ENCODE measurements at places on chromosomes 6 and 20.

DNA sequence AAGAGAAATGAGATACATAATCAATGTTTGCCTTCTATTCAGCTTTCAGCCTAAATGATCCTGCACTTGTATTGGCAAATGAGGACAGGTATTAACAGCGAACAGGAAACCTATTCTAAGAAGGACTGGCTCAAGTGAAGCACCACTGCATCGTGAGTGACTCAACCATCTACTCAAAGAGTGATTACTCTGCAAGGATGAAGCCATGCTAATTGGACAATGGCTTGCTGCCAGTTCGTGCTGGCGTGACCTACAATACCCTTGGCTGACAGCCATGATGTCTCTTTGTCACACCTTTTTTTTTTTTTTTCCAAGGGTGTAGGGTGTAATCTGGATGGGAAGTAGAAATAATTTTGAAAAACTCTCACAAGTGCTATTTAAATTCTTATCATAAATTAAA is 104.9 kb downstream of the GJA10 start:
- no peak for DNase-seq

DNA sequence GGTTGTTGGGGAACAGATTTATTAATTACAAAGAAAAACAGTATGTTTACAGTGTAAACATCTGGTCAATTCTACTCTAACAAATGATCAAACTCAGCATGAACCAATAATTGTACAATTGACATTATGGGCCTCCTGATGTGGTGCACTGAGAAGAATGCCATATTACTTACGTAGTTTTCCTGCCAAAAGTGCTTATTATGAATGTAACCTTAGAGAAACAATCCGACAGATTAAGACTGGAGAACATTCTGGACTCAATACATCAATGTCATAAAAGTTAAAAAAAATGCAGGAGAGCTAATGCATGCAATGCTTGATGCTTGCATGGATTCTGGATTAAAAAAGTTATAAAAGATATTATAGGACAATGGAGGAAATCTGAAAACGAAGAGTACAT is 69.0 kb downstream of the LYRM4 start:
- no peak for DNase-seq

- no peak for DNase-seq
Measured at GRCh38 chr20:13554076-13554475, 84.7 kb downstream of the TASP1 start.

DNA sequence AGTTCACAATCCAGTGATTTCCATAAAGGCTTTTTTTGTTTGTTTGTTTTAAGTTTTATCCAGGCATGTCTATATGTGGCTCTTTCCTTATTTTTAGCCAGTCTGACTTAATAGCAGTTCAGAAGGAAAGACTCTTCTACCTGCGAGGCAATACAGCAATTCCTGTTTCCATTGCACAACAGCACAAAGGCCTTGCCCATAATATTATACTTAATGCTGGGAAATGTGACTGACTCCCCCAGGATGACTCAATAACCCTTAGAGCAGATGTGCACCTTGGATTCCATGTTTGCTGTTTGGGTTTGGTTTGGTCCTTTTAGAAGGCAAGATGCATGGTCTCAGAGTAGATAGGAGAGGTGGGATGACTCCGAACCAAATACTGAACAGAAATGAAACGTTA is 184.1 kb downstream of the MTFR2 start:
- DNase-seq, result no peak

DNA sequence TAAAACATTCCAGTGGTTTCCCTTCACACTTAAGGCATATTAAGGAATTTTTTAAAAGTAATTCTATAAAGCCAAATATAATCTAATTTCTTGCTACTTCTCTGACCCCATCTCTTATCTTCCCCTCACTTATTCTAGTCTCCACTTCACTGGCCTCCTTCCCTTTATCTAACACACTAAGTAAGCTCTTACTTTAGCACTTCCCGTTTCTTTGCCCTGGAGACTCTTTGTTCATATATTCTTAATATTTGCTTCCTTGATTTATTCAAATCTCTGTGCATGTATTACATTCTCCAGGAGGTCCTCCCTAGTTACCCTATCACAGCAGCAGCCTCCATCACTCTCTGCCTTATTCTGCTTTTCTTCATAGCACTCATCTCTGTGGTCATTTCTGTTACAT is 20.3 kb downstream of the GTPBP2 start:
- DNase-seq, result no peak

DNA sequence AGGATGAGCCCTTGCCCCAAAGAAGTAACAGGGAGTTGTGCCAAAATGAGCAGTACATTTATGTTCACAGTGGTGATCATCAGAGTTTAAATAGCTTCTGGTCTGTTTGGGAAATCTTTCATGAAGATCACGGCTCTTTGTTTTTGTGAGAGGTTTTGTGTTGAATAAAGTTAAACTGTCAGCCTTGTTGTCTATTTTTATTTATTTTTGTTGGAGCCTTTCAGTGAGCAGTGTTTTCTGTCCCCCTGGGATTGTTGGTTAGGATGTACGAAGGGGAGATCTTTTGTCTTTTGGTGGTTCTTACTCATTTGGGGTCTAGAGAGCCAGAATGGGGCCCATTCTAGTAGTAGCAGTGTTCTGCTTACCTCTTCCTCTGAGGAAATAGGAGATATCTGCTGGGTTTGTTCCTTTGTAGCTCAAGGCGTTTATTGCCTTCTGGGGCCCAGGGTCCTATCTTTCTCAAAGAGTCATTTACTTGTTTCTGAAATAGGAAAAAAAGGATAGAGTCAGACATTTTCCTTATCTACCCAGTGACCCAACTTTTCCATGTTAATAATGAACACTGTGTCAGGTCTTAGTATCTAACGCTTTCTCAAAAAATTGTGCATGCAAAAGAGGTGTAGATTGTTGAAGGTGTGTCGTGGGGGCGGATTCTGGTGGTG is 157.4 kb downstream of the JARID2 start:
- no peak for DNase-seq

DNA sequence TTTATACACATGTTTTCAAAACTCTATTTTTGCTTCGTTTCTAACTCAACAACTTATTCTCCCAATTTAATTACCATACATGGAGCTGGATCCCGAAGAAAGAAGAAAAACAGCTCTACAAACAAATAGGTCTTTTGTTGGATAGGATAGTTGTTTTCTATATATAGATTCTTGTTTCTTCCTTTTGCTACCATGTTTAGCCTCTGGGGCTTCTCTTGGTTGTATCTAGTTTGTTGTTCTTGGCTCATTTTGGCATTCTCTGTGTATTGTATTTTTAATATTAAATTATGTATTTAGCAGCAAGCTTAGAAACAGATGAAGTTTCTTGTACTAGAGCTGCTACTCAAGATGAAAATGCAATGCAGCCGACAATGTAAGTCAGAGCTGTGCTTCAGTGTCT is 60.9 kb downstream of the PLCB4 start:
- DNase-seq, result no peak

DNA sequence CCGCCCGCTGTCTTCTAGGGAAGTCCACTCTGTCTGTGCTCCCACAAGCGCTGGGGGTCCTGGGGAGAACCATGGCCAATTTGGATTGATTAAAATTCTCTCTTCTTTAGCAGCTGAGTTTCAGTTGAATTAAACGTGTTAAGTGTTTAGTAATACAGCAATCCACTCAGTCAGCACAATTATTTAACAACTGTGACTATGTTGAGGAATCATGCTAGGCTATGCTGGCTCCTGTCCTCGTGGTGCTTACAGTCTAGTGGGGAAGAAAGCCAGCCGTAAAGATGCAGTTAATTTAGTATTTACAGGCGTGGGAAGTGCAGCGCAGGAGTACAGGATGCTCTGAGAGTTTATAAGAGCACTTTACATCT is 88.9 kb upstream of the FOXP4 start:
- DNase-seq, result no peak

DNA sequence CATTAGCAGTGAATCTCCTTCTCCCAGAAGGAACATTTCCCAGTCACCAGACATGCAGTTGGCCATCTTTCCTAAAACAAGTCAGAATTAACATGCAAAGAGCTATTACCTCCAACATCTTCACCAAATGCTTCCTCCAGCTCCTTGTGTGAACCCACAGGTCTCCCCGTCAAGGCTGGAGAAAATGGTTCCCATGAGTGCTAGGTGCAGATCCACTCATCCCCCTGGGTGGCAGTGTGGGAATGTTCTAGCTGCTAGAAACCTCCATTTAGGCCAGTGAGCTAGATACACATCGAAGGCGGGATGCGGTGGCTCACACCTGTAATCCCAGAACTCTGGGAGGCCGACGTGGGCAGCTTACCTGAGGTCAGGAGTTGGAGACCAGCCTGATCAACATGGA is 603.9 kb upstream of the SLC35B3 start:
- DNase-seq, result no peak

DNA sequence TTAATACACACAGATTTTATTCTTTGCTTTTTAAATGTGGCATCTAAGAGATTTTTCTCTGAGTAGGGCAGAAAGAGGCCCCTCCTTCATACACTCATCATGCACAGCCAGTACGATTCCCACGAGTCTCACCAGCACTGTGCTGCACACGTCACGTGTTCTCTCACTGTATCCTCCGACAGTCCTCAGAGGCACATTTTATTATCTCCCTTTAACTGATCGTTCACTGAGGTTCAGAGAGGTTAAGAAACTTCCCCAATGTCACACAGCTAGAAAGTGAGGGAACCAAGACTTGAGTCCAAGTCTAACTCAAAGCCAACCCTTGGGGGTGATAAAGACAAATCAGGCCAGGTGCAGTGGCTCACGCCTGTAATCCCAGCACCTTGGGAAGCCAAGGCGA is 142.5 kb downstream of the PREX1 start:
- no peak for DNase-seq

- no peak for DNase-seq
Measured at GRCh38 chr20:35465976-35466375, 10.6 kb downstream of the CEP250 start.

- peak; percentile 22 for DNase-seq
Measured at GRCh38 chr6:97186416-97186999, 96.5 kb downstream of the MMS22L start.

DNA sequence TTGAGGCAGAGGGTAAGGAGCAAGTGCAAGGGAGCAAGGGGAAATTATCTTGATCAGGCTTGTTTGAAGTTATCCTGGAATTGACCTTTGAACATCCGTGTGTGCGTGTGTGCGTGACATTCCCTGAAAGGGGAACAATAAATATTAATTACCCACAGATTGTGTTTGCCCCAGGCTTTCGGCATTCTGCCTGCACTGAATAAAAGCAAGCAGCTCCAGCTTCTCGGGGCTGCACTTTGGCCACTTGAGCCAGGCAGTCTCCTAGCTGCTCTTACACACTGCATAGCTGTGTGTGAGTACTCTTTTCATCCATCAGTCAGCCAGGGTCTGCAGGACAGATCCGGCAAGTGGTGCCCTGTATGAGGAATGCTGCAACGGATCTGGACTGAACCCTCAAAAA is 107.7 kb upstream of the BTN3A2 start:
- DNase-seq, result no peak

- no peak for DNase-seq
Measured at GRCh38 chr6:125020385-125020784, 58.1 kb downstream of the RNF217 start.

DNA sequence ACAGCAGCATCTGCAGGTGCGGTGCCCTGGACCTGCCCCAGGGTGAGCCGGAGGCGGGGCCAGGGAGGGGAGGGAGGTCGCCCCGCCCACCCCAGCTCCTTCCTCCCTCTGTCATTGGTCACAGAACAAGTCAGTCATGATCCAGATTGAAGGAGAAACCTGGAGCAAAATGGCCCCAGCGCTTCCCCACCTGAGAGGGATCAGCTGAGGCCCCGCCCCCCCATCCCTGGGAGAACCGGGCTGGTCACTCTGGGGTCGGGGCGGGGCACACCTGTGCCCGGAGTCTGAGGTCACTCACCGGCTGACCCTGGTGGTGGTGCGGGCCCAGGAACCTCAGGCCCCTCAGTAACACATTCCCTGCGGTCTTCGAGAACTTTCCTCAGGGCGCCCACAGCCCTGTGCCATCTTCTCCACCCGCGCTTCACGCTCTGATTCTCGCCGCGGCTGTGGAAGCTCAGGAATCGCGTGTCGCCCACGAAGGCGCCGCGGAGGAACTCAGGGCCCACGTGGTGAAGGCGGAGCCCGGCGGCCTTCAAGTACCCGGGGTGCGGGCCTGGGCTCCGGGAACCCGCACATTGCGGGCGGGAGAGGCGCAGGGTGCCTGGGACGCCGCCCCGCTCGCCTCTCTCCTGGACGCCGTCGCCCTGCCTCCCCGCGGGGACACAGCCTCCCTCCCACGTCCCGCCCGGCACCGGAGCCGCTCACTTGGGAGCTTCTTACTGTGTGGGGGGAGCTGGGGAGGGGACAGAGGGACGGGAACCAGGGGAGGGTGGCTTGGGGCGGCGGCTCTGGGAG is 36.4 kb upstream of the HLA-C start:
- DNase-seq, result peak; percentile 38

DNA sequence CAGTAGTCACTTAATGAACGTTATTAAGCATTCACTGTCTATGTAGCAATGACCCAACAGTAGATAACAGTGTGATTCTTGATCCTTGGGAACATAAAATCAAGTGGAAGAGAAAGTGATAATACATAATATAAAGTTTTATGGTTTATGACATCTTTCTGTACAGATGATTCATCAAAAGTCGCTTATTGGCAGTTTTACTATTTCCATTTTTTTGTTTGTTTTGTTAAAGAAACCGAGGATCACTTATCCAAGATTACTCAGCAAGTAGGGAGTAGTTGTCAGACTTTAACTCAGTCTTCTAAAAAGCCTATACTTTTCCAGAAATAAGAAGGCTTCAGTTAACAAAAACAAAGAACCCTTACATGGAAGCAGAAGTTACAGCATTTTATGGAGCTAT is 260.8 kb downstream of the ZFAND3 start:
- DNase-seq, result no peak

DNA sequence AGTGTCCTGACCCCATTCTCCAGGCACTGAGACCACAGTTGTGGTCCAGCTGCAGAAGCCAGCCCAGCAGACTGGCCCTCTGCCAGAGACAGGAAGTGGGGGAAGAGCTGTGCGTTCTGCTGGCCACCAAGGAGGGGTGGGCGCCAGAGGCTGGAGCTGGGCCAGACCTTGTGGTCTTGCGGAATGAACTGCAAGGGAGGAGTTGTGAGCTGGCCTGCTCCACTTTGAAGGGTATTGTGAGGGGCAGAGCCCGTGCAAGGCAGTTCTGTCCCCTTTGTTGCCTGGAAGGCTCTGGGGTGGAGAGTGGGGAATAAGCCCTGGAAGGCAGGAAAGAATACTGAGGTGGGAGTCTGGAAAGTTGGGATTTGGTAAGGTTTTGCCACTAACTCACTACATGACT is 3.6 kb upstream of the MDFI start:
- DNase-seq, result no peak

- no peak for DNase-seq
Measured at GRCh38 chr6:127272576-127272975, 5.9 kb downstream of the RNF146 start.

DNA sequence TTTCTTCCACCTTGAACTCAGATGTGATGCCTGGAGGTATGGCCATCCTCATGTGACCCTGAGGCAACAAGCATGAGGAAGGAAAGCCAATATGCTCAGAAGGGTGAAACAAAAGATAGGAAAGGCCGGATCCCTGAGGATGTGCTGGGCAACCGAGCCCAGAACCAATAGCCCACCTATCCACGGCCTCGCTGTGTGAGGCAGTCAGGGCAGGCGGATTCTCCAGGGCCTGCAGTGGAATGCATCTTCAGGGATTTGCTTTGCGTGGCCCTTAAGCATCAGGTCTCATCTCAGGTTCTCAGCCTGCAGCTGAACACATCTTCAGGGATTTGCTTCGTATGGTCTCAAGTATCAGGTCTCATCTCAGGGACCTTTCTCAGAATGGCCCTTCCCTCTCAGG is 139.8 kb downstream of the ANKRD60 start:
- no peak for DNase-seq

All from stimulated activated CD8-positive, alpha-beta memory T cell treated with anti-CD3 and anti-CD28 coated beads, Interleukin-15, amount 100 ng/mL, for 4 hours (primary cell).